Activated CD8-positive, alpha-beta memory T cell treated with anti-CD3 and anti-CD28 coated beads for 4 hours (primary cell): ENCODE measurements at places on chromosomes 7 and 10.

DNA sequence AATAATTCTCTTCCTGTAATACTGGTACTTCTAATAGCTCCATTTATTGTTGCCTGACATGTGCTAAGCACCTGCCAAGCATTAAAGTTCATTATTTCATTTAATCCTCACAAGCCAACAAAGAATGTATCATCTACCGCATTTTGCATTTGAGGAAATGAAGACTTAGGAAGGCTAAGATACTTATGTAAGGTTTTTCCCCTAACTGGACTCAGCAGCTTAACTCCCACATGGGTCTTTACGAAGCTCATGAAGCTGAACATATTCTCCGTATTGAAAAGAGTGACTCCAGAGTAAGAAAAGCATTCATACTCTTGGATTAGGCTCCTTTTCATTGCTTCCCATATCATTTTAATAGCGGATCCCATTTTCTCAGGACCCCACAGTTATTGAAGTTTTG, 155.7 kb upstream of the TMEM72 start:
- DNase-seq: no peak

GRCh38 chr7:131836733-131837132, 280.3 kb upstream of the PODXL start:
- DNase-seq: no peak

DNA sequence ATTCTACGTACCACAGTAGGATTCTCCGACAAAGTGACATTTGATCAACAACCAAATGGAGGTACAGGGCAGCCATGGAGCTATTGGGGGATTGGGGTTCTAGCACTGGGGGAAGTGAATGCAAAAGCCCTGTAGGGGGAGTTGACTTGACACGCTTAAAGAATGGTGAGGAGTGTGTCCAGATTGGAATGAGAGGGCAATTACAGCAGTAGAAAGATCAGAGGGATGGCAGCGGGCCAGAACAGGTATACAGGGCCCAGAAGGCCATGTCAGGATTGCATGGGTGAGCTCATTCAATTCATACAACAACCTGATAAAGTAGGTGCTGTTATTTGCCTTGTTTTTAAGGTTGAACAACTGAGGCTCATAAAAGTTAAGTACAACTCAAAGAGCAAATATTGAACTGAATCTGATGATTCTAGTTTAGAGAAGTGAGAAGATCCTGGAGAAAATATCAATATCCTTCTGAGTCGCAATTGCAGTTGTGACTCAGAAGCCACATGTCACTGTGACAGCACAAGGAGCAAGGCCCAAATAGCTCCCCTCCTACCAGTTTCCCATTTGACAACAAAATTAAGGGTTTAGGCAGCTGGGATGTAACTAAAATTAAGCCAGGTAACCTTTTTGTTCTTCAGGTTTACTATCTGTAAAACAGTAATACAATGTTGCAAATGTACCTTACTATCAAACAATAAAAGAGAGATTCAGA, 28.0 kb upstream of the CTTNBP2 start:
- no peak for DNase-seq

- no peak for DNase-seq
Observed at GRCh38 chr7:37484426-37485073, 35.9 kb upstream of the ELMO1 start.

DNA sequence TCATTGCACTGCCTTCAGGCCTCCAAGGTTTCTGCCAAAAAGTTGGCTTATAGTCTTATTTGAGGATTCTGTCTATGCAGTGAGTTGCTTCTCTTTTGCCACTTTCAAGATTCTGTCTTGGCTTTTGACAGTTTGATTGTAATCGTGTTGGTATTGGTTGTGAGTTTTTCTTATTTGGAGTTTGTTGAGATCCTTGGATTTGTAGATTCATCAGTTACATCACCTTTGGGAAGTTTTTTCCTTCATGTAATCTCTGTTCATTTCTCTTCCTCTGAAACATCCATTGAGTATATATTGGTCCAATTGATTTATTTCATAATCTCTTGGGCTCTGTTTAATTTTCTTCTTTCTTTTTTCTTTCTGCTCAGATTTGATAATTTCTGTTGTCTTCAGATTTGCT, 59.8 kb downstream of the SEPTIN7 start:
- DNase-seq: no peak

DNA sequence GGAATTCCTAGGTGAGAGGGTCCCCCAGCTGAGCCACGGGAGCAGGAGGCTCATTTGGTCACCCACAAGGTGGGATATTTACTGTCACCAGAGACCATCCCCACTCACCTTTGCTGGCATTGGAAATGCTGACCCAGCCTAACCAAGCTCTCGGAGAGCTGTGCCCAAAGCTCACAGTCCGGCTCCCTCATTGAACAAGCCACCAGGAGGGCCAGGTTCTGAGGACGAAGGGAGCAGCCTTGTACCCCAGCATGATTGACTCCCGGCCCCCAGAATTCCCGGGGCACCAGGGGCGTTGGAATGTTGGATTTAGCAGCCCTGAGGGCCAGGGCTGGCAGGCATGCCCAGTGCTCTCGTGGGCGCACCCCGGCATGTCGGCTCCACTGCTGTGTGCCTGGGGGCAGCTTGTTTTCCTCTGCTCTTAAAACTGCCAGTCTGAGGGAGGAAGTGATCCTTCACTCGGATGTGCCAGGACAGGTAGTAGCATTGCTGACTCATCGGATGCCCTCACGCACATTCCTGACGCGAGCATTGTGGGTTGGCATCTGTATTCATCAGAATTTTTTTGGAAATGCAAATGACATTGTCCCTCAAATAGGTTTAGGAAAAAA, 23.3 kb downstream of the CLIP2 start:
- DNase-seq: no peak

GRCh38 chr7:155984609-155985405, 172.5 kb upstream of the SHH start:
- no peak for DNase-seq

DNA sequence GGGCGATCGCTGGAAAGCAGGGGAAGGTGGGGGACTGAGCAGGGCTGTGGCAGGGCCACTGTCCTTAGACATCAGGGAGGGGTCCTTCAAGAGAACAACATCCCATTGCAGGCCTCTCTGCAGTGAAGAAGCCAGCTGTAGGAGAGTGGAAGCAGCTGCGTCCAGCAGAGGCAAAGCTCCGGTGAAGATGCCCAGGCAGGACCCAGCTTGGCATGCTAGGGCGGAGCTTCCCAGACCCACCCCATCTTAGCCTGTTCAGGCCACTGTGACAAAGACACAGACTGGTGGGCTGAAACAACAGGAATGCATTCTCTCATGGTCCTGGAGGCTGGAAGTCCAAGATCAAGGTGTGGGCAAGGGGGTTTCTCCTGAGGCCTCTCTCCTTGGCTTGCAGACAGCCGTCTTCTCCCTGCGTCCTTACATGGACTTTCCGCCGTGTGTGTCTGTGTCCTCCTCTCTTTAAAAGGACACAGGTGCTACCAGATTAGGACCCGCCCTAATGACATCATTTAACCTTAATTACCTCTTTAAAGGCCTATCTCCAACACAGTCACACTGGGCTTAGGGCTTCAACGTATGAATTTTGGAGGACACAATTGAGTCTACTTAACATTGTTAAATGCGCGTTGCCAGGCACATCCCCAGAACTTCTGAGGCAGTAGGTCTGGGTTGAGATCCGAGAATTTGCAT, 178.1 kb upstream of the GRB10 start:
- DNase-seq: no peak

DNA sequence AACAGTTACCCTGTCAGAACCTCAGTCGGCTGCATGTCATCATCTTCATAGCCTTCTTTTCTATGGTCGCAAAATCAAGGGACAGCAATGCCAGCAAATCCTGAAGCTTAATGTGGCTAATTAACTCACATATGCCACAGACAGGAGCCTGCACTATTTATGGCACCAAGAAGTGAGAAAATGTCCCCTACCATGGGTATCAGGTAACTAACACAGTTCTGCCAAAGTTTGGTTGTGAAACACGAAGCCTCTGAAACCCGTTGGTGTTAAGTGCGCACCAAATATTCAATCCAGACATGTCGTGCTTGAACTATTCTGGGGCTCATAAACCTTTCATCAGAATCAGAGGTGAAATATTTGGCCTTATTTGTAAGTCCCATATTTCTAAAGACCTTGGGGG, 63.3 kb downstream of the EVX1 start:
- no peak for DNase-seq

- no peak for DNase-seq
Observed at GRCh38 chr10:13117841-13118783, 18.1 kb downstream of the OPTN start.

DNA sequence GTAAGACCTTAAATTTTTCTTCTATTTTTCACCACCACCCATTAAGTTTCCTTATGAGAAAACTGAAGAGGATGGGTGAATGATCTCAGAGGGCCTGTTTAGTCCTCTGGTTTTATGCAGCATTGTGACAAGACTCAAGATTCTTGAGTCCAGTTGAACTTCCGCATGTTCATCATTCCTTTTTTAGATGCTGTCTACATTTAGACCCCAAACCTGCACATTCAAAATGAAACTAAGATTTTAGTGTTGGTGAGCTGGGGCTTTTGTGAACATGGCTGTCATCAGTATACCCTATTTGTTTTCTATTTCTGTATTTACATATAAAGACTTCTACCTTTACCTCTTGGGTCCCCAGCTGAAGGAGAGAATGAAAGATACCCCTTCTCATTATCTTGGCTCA, 31.1 kb downstream of the NET1 start:
- no peak for DNase-seq

GRCh38 chr10:86258941-86259340, 107.7 kb downstream of the GRID1 start:
- DNase-seq: no peak

- no peak for DNase-seq
Observed at GRCh38 chr10:126049759-126050700, 153.7 kb downstream of the FANK1 start.

DNA sequence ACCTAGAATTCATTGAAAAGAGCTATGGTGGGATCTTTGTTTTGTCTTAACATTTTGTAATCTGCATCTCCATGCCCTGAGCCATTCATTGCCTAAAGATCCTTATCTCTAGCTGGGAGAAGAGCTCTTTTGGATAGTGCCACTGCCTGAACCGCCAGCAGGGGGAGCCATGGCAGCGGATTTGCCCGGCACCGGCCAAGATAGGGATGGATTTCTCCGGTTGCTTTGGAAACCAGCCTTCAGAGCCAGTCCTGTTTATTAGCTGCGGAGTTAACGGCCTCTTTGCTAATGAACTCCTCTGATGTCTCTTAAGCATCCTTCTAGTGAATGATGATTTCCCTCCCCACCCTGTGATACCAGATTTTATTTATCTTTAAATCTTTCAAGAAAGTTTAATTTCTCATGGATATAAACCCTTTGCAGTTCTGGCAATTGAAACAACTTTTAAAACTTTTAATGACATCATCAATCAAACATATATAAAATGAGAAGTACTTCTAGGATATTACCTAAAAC, 58.2 kb upstream of the LYZL2 start:
- DNase-seq: peak; percentile 64

DNA sequence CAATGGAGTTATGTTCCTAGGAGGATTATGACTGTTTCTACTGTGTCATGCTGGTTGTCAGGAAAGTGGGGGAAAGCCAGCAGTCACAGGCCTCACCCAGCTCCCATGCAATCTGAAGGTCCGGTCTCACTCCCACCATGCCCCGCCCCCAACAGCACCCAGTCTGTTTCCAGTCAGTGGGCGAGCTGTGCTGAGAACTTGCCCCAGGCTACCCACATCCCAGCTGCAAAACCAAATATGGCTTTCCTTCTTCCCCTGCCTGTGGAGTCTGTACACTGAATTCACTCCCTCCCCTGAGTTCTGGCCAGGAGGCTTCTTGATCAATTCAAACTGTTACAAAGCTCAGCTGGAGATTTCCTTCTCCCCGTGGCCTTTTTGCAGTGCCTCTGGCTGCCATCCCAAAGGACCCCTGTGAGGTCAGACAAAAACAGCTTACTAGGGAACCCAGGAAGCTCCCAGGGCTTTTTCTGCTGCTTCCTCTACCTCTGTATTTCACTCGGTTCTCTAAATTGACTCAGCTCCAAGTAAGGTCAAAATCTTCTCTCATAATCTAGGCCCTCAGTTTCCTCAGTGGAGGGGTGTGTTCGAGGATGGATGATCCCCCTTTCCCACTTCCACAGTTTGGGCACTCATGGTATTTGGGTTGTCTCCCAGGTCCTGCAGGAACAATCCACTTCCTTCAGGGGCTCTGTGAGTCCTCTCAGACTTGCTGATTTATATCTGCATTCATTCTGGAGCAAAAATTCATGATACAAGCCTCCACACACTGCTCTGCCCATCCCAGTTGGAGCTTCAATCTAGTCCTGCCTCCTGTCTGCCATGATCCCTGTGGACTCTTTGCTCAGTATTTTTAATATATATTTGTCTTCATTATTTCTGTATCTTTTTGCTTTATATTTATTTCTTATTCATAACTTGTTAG, 205.5 kb downstream of the SEMA3D start:
- no peak for DNase-seq

- DNase-seq: no peak
Observed at GRCh38 chr10:45550903-45551786, 121.4 kb downstream of the ZFAND4 start.

DNA sequence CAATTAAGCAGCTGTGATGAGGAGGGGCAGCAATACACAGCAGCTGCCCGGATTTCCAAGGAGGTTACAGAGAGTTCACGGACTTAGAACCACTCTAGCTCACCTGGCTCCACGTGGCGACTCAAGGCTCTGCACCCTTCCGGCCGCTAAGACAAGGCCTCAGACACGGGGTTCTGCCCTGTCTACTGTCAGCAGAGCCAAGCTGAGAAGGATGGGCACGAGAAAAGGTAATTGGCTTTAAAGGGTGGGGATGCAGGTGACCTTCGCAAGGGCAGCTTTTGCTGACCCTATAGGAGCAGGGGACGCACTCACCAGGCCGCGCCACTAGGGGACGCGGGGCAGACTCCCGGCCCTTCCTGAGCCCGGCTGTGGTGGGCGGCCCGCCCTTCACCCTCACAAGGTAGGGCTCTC, 152.4 kb downstream of the KIF20B start:
- no peak for DNase-seq

GRCh38 chr10:49690698-49691356, 11.4 kb downstream of the C10orf53 start:
- no peak for DNase-seq

DNA sequence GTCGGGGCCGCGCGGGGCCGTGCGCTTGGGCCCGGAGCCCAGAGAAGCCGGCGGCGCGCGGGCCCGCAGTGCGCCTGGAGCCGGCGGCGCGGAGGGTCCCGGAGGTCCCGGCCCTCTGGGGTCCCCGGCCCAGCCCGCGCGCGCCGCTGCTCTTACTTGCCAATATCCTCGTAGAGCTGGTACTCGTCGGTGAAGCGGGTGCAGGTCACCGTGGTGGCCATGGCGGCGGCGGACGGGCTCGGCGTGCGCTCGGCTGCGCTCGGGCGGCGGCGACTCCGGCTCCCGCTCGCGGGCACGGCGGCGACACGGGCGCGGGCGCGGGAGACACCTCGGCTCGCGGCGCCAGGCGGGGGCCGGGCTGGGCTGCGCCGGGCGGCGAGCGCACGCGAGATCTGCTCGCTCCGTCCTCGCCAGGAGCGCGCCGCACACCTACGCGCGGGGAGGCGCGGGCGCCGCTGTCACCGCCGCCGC, at the start of gene CAMK2B:
Gene CAMK2B, minus strand, starts transcription at position 394 of the 471 bp plus-strand sequence. Its CDS starts 173 bp downstream, at position 221.
- no peak for DNase-seq

- no peak for DNase-seq
Observed at GRCh38 chr7:125504848-125505247, 575.2 kb upstream of the POT1 start.
